Activated CD8-positive, alpha-beta T cell treated with anti-CD3 and anti-CD28 coated beads for 36 hours (primary cell): ENCODE measurements at places on chromosomes 7 and 10. TPM values are rescaled to one million over a fixed set of nuclear protein-coding genes. Genes with fewer than 3 reads are reported as not detected.
A peak's percentile ranks its signal among the peaks of the same experiment; 100 is the strongest.

- DNase-seq, result no peak
These were observed 17.3 kb downstream of the SRGN start for GRCh38 chr10:69104994-69105790.

DNA sequence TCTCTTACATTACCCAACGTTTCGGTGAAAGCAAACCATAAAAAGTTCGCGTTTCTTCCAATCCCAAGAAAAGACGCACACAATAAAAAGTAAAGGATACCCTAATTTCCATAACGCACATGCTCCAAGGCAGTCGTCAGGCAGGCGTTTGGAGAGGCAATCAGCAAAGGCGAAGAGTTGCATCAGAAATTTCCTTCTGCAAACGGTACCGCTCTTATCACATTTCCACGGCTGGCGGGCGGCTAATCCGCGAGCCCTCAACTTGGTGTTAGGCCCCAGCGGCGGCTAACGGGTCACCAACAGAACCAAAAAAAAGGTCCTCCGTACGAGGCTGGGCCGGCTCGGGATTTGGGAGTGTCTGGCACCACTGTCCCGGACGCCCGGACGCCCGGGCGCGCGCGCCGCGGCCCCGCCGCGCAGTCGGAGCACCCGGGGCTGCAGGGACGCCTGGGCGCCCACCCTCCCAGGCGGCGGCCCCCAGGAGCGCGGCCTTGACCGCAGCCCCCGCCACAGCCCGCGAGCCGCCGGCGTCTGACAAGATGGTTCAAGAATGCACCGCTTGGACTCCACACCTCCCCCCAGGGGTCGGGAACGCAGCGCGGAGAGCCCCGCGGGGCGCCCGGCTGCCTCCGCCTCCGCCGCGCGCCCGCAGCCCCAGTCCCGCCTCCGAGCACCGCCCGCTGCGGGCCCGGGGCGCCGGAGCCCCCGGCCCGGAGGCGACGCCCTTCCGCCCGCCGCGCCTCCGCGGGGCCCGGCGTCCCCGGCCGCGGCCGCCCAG, 9.8 kb upstream of the GRB10 start:
- peak; percentile 11 for DNase-seq

Gene ICA1
- total RNA-seq, result 0.34 TPM

GRCh38 chr10:89134963-89135362, 72.2 kb downstream of the CH25H start:
- DNase-seq, result no peak

Gene LRRC61
- total RNA-seq, result 21.8 TPM

GRCh38 chr7:80240265-80241025, 105.8 kb downstream of the GNAI1 start:
- DNase-seq, result no peak

Gene SGPL1
- 13.7 TPM for total RNA-seq

DNA sequence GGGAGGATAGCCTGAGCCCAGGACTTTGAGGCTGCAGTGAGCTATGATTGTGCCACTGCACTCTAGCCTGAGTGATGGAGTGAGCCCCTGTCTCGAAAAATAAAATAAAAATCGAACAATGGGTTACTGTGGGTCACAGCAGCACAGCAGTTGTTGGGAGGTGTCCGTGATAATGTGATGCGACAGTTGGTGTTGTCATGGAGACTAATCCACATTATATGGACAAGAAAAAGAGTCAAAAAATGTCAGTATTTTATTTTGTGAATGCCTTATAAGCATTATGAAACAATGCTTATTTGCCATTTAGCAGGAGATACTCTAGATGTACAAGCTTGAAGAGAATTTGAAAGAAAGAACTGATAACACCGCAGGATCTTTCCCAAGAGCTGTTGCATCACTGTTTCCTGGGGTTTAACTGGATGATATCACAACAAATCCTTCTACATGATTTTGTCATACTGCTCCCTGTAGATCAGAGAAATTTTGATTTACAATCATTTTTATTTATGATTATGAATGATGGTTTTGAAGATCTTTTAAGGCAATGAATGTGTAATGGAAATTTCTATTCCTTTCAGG, 195.4 kb downstream of the BAMBI start:
- DNase-seq, result no peak

Gene GTF2IRD2
- total RNA-seq, result 4.1 TPM

- DNase-seq, result peak; percentile 60
These were observed 27.1 kb downstream of the NMT2 start for GRCh38 chr10:15141136-15142054.

Gene SHH
- total RNA-seq, result not detected

DNA sequence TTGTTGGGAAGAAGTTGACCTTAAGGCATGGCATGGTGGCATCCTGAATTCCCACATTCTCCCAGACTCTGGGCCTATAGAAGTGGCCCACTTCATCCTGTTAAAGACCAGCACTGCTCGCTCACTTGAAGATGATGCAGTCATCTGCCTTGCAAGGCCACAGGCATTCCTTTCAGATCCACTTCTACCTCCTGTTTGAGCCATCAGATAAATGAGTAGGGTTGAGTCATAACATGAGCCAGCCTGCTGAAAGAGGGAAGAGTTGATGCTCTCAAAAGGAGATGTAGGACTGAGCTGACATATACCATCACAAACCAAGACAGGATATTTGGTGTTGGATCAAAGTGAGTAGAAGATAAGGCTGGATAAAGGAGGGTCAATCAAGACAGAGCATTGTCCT, 1.5 kb upstream of the EBLN1 start:
- DNase-seq, result no peak

DNA sequence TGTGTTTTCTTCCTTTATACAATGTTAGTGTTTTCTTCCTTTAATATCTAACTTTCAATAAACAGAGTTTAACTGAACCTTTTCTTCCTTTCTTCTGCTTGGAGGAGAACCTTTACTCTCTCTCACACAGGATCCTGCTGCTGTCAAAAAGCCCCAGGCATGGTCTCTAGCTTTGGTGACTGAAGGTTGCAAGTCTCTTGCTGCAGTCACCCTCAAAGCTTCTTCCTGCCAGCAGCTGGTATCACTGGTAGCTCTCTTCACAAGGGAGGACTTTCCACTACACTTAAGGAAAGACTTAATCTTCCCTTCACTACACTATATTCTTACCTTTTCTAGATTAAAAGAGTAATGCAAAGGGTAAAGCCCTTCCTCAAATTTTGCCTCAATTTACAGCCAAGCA, 153.4 kb downstream of the SGMS1 start:
- peak; percentile 9 for DNase-seq

DNA sequence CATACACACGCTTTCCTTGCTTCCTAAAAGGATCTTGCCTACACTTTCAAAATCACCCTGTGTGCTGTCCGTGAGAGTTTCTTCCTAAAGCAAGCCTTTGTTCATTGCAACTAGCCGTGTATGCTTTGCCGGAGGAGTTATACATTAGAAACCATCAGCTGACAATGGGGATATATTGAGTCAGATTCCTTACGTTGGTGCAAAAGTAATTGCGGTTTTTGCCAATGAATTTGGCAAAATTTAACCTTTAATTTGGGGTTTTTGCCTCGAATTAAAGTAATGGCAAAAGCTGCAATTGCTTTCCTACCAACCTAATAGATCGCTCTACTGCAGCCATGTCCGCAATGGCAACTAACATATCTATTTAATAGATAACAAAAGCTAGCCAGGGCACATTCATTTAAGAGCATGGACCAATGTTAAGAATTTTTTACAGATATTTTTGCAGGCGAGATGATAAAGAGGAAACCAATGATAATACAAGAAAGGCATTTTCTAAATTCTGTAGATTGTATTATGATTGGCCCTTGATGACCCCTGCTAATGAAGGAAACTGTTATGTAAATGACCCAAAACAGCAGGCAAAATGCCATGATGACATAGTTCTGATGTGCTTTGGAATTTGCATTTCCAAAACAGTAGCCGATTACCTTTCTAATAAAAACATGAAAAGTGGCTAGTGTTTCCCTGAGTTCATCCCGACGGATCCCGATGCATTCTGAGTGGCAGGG, 184.8 kb upstream of the NRP1 start:
- DNase-seq, result no peak

DNA sequence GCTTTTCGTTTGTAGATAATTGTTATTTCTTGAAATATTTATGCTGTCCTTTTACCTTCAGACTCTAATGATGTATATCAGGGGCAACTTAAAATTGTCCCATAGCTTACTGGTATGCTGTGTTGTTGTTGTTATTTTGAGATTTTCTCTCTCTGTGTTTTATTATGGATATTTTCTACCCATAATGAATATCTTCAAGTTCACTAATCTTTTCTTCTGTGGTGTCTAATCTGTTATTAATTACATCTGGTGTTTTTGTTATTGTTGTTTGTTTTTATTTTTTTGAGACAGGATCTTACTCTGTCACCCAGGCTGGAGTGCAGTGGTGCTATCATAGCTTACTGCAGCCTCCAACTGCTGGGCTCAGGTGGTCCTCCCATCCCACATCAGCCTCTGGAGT, 102.1 kb downstream of the ANKRD61 start:
- DNase-seq, result no peak

Gene WIPF3
- total RNA-seq, result not detected

- peak; percentile 26 for DNase-seq
These were observed 20.4 kb upstream of the INPP5F start for GRCh38 chr10:119705434-119705831.

Gene OR6B1
- not detected for total RNA-seq

DNA sequence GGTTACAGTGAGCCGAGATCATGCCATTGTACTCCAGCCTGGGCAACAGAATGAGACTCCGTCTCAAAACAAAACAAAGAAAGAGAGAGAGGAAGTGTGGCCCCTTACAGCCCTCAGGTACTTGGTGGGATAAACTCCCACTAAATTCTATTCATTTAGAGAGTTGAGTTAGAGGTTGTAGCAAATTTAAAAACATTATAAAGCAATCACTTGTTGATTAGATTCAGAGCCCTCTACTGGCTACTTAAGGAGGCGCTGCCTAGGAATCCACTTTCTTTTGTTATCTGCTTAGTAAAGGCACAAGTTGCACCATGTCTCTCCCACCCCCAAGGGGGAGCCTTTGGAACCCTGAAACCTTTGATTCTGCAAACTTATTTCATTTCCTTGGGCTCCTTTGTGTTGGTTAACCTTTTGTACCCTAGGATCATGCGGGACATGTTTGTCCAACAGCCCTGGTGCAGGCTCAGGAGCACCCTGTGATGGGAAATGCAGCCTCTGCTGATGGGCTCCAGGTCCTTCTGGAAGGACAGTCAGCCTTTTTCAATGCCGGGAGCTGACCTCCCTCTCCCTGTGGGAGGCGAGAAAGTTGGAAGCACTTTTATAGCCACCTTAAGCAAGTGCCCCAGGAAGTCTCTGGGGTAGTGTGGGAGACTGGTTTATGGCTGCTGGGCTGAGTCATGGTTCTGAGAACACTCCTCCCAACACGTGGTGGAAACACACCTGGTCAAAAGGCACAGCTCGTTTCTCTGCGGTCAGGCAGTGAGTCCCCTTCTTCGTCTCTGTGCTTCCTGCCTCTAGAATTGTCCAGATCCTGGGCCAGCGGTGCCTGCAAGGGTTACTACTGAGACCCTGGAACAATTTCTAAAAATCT, 2.3 kb downstream of the HKDC1 start:
- DNase-seq, result peak; percentile 92

Gene LYZL2
- total RNA-seq, result not detected

- DNase-seq, result no peak
These were observed 61.3 kb downstream of the KLRG2 start for GRCh38 chr7:139422126-139422525.

DNA sequence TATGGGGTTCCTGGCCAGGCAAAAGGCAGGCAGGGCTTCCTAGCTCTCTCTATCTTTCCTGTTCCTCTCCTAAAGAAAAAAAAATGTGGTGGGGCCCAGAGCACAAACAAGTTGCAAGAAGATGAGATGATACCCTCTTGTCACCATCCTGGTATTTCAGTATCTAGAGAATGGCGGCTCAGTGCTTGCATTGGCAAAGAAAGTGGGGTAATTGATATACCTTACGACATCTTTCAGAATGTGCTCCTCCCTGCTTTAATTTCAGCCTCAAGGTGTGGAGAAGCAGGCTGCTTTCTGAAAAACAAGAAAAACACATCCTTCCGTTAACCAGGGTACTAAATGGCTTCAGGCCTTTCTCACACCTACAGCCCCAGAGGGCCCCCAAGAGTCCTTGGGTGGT, 34.5 kb upstream of the CUX1 start:
- DNase-seq, result no peak

Gene SPOCK2
- total RNA-seq, result 135 TPM

DNA sequence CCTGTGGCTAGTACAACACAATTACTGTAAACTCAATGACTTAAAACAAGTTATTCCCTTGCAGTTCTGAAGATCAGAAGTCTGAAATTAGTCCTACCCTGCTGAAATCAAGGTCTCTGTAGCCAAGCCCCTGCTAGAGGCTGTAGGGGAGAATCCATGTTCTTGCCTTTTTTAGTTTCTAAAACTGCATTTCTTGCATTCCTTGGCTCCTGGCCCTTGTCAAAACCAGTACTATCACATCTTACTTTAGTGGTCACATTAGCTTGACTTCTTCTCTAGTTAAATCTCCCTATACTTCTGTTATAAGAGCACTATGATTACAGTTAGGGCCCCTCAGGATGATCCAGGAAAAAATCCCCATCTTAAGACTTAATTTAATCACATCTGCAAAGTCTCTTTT, 567.0 kb downstream of the GFRA1 start:
- DNase-seq, result no peak

GRCh38 chr10:96982149-96982930, 150.2 kb downstream of the LCOR start:
- DNase-seq, result no peak

GRCh38 chr10:82266438-82266837, 391.4 kb downstream of the NRG3 start:
- no peak for DNase-seq

- DNase-seq, result no peak
These were observed 214.2 kb upstream of the KAT6B start for GRCh38 chr10:74612195-74612594.

- DNase-seq, result no peak
These were observed 29.7 kb upstream of the DDC start for GRCh38 chr7:50594734-50595485.

Gene VIPR2
- not detected for total RNA-seq

Gene ADRB1
- 0.27 TPM for total RNA-seq

DNA sequence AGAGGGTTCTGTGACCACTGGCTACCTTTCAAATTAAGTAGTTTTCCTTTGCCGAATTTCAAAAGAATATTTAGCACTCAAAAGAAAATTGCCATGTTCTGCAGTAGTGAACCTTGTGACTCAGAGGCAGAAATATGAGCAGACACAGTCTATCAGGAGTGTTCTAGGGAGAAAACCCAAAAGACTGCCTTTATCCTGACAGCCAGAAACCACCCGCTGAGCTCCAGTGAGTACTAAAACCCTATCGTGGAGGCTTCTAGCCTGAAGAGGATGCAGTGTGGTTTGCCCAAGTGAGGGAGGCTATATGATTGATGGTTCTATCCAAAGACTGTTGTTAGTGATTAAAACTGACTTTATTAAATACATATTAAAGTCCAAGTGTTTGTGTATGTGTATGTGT, 21.9 kb downstream of the CHRM2 start:
- DNase-seq, result no peak

Gene ZNF804B
- not detected for total RNA-seq

- no peak for DNase-seq
These were observed 66.0 kb upstream of the PAPSS2 start for GRCh38 chr10:87593702-87594101.
